ENCODE measurements at places on chromosomes 7 and 10.

DNA sequence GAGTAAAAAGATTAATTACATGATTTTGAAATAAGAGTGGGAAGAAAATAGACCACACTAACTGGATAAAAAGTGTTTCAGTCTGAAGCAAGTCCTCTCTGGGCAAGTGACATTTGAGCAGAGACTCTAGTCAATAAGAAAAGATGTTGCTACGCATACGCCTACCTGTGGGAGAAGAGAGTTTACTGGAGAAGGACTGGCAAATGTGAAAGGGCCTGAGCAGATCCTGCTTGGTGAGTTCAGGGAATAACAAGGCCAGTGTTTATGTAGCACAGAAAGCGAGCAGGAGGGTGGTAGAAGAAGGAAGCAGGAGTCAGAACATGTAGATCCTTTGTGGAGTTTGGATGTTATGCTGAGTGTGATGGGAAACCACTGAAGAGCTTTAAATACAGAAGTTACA is 43.4 kb downstream of the RAB18 start:
- no peak for DNase-seq

DNA sequence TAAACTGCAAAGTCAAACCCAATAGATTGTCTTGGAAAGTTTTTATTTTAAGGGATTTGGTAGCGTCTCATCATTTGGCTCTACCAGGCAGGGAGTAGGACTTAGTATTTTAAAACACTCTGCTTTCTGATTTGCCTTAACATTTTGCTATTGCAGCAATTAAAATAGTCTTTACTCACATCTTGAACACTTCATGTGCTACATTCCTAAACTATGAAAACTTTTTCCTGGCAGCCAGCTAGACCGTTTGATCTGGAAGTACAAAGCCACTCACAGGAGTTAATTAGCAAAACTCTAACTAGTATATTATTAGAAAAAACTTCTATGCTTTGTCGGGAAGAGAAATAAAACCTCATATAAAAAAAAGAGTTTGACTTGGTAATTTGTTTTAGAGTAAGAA is 111.4 kb downstream of the TFPI2 start:
- peak; percentile 5 for DNase-seq

- no peak for DNase-seq
Observed at GRCh38 chr7:50491209-50491608, 41.1 kb upstream of the FIGNL1 start.

GRCh38 chr10:69089638-69090599 is 2.0 kb downstream of the SRGN start:
- DNase-seq: no peak

DNA sequence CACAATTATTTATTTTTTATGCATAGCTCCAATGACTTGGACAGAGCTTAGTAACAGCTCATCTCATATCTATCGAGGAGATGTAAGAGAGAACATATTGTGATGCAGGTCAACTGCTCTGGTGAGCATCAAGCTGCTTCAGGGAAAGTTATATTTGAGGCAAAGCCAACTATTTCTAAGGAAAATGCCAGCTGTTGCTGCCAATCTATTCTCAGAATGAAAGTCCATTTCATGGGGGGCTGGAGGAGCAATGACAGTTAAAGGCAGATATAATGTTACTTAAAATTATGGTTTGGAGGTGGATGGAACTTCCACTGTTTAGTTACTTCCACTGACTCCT is 424.8 kb downstream of the KIF20B start:
- no peak for DNase-seq

GRCh38 chr7:78178319-78178718 is 379.7 kb downstream of the PHTF2 start:
- DNase-seq: peak; percentile 15

GRCh38 chr7:44757311-44757710 is 8.7 kb downstream of the ZMIZ2 start:
- DNase-seq: no peak

DNA sequence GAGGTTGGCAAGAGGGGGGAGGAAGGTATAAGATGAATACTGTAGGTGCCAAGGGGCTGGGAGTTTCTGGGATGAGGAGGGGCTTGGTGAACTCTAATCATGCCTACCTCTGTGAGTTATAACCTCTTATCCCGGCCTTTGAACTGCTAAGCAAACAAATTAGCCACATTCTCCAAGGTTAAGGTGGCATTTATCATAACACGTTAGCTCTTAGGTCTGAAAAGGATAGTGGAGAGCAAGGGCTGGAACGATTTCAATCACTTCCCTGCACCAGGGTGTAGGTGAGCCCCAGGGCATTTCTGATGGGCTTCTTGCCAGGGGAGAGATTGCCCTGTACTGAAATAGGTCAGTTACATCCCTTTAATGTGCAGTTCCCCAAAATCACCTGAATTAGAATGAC is 28.6 kb upstream of the DMBT1 start:
- DNase-seq: no peak

DNA sequence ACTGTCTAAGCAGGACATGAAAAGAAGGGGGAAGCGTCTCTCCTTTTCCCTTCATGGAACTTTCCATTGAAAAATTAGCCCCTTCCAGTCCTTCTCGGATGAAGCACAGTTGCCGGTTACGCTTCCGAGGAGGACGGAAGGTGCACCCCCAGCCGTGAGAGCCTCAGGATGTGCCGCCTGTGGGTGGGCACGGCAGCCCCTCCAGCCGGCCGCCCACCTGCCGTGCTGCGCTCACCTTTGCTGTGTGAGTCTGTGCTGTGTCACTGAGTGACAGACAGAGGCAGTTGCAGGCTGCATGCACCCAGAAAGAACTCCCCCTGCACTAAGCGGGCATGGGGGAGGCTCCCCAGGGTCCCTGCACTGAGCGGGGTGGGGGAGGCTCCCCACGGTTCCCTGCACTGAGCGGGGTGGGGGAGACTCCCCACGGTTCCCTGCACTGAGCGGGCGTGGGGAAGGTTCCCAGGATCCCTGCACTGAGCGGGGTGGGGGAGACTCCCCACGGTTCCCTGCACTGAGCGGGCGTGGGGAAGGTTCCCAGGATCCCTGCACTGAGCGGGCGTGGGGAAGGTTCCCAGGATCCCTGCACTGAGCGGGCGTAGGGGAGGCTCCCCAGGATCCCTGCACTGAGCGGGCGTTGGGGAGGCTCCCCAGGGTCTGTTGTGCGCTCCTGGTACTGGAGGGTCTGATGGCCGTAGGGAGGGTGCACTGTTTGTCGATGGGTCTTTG is 74.2 kb downstream of the DNAJB6 start:
- no peak for DNase-seq

GRCh38 chr7:101736084-101736483 is 81.3 kb upstream of the CUX1 start:
- DNase-seq: peak; percentile 36

DNA sequence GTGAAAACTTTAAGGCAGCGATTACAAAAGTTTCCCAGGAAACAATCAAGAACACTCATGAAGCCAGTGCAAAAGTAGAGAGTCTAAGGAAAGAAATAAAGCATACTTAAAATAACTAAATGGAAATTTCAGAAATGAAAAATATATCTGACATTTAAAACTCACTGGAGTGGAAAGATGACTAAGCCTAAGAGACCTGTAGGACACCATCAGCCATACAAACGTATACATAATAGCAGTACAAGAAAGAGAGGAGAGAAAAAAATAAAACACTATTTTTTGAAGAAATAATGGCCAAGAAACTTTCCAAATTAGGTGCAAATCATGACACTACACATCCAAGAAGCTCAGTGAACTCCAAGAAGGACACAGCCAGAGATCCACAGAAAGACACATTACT is 5.4 kb upstream of the AKR1D1 start:
- DNase-seq: no peak

- DNase-seq: no peak
Observed at GRCh38 chr7:10257438-10257837, 716.2 kb upstream of the PHF14 start.
